Lung (tissue), 17 donors: ENCODE measurements at places on chromosomes 7 and 10. TPM values are rescaled to one million over a fixed set of nuclear protein-coding genes. Genes with fewer than 3 reads are reported as not detected.

The DYDC2 gene
- total RNA-seq: 21.7 TPM

The NME8 gene
- 0.77 TPM for total RNA-seq

The SFXN2 gene
- 27.0 TPM for total RNA-seq

The ELFN1 gene
- total RNA-seq: 0.89 TPM

The SPDYE16 gene
- total RNA-seq: 0.28 TPM

The FOXK1 gene
- total RNA-seq: 36.2 TPM

The SLC18A2 gene
- total RNA-seq: 3.7 TPM

The PRXL2A gene
- total RNA-seq: 42.8 TPM

The KIAA1217 gene
- 58.6 TPM for total RNA-seq

The CPA5 gene
- total RNA-seq: not detected

The CYP3A7 gene
- total RNA-seq: 0.71 TPM

The SEPTIN7 gene
- total RNA-seq: 130 TPM

The ADARB2 gene
- total RNA-seq: 0.49 TPM

The RTKN2 gene
- 7.1 TPM for total RNA-seq

The WDFY4 gene
- total RNA-seq: 11.9 TPM
